ENCODE measurements at places on chromosomes 2 and 18. TPM values are rescaled to one million over a fixed set of nuclear protein-coding genes. Genes with fewer than 3 reads are reported as not detected.
A peak's percentile ranks its signal among the peaks of the same experiment; 100 is the strongest.

GRCh38 chr2:17858064-17858463 is 20.4 kb upstream of the KCNS3 start:
- no peak for DNase-seq

DNA sequence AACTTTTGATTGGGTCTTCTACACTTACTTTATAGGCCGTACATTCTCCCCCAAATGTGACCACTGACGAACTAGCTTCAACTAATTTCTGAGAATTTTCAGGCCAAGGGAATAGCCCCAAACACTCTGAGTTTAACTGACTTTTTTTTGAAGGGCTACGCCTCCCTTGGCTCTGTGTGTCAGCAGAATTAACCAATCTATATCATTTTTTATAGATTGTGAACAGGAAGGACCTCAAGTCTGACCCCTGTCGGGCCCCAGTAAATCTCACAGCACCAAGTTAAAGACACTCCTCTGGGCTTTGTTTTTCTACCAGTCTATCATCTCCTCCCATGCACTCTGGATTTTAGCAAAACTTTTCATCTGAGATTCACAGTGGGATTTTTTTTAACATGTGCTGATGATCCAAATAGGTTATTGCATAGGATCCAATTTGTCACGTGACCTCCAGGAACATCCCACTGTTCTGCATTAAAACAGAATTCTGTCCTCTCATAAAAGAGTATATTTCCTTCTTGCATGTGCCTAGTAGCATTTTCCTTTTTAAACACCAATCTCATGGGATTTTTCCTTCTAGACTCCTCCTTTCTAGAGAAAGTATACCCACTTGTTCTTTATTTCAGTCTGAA is 307.1 kb downstream of the OSR1 start:
- DNase-seq = no peak

GRCh38 chr2:231682603-231683291 is 25.6 kb upstream of the PTMA start:
- DNase-seq = no peak

DNA sequence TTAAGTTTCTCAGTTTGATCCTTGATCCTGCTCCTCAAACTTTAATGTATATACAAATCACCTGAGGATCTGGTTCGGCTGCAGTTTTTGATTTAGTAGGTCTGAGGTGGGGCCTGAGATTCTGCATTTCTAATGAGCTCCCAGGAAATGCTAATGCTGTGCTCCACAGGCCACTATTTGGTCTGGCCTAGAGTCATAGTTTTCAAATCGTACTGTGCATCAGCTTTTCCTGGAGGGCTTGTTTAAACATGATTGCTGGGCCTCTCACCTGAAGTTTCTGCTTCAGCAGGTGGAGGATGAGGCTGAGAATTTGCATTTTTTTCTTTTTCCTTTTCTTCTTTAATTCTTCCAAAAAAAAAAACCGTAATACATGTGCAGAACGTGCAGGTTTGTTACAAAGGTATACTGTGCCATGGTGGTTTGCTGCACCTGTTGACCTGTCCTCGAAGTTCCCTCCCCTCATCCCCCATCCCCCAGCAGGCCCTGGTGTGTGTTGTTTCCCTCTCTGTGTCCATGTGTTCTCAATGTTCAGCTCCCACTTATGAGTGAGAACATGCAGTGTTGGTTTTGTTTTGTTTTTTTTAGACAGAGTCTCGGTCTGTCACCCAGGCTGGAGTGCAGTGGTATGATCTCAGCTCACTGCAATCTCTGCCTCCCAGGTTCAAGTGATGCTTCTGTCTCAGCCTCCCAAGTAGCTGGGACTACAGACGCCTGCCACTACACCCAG is 42.2 kb upstream of the CD28 start:
- DNase-seq = no peak

- DNase-seq = no peak
Observed at GRCh38 chr2:21052044-21052443, 8.2 kb upstream of the APOB start.

DNA sequence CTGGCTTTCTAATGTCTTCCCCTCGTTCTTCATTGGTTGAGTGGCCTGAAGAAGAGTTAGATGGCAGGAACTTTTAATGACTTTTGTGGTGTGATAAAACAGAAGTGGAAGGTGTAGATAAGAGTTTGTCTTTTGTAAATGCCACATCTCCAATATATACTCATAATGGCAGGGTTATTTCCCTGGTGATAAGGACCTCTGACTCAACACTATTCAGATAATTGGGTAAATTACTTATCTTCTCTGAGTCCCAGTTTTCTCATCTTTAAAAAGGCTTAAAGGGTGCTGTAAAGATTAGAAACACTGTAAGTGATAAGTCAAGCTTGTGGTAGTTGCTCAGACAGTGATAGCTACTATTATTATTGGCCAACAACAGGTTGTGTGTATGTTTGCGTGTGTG is 9.5 kb downstream of the KLHL14 start:
- no peak for DNase-seq

DNA sequence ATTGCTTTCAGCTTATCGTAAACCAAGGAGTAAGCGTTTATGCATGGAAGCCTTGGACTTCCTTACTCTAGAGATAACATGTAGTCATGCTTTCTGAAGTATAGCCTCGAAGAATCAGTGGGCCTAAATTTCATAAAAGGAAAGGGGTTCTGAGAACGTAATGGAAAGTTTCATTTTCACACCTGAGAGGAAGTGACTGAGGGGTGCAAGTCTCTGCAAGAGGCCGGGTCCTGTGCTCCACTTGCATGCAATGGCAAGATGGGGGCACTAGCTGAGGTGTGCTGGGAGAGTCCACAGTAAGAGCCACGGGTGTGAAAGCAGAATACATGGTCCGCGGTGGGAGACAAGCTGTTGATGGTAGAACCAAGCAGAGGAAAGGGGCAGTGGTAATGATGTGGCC is 36.5 kb upstream of the C1D start:
- DNase-seq = no peak

DNA sequence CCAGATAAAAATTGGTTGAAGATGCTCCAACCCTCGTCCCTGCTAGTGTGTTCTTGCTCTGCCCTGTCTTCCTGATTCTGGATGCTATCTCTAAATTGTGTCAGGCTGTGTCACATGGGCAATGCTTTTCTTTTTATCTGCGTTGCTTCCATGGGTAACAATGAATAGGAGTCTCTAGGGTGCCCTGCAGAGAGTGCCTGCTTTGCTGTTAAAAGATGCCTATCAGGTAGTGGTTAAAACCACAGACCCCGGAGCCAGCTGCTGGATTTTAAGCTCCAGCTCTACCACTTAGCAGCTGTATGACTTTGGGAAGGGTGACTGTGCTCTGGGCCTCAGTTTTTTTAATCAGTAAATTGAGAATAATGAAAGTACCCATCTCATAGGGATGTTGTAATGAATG is 340.3 kb downstream of the PLCL1 start:
- no peak for DNase-seq

GRCh38 chr2:80330527-80331450 is 26.2 kb upstream of the LRRTM1 start:
- DNase-seq = no peak

DNA sequence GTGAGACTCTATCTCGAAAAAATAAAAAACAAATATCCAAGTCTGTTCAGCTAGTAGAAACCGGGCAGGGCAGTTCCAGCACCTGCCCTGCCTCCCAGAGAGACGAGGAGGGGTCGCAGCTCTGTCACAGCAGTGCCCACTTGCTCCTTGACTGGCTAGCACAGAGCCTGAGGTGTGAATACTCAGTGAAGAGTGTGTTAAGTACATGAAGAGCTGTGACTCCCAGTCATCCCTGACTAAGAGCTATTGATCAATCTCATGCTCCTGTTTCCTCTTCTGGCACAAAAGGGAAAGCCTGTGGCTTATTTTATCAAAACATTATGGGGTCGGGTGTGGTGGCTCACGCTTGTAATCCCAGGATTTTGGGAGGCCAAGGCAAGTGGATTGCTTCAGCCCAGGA is 83.0 kb upstream of the FZD7 start:
- no peak for DNase-seq

- peak; percentile 44 for DNase-seq
Observed at GRCh38 chr2:54894467-54894866, 155.8 kb downstream of the RTN4 start.

DNA sequence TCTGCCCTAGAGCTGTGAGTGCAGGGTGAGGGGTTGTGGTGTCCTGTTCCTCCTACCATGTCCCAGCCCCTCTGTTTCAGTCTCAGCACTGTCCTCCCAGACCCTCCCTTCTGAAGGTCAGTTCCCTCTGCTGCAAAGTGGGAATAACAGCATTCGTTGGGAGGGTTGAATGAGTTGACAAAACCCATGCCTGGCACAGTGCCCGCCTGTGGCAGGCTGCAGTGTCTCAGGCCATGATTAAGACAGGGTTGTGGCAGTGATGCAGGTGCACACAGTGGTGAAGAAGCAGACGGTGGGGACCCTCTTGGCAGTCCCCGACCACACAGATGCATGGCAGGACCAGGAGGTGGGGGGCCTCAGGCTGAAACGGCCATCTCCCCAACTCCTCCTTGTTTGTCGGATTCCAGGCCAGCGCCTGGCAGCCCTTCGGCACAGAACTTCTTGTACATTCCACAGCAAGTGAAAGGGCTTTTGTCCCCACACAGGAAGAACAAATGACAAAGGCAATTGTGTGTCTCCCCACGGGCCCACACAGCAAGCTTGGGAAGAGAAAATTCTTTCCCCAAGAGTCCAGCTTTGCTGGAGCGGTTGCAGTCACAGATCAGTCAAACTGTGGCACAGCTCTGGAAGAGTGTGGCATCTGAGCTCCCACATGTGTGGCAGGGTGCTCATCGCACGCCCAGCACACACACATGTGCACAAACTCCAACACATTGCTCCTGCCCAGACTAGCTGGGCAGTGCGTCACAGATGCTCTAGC is 92.0 kb upstream of the MSH2 start:
- peak; percentile 60 for DNase-seq

DNA sequence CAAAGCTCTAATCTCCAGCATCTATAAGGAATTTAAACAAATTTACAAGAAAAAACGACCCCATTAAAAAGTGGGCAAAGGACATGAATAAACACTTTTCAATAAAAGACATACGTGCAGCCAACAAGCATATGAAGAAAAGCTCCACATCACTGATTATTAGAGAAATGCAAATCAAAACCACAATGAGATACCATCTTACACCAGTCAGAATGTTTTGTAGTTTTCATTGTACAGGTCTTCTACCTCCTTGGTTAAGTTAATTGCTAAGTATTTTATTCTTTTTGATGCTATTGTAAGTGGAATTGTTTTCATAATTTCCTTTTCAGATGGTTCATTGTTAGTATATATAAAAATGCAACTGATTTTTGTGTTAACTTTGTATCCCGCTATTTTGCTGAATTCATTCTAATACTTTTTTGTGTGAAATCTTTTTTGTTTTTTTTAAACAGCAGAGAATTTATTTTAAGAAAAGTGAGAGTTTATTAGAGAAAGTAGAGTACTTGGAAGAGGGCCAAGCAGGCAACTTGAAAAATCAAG is 40.7 kb downstream of the SLC39A10 start:
- DNase-seq = no peak

DNA sequence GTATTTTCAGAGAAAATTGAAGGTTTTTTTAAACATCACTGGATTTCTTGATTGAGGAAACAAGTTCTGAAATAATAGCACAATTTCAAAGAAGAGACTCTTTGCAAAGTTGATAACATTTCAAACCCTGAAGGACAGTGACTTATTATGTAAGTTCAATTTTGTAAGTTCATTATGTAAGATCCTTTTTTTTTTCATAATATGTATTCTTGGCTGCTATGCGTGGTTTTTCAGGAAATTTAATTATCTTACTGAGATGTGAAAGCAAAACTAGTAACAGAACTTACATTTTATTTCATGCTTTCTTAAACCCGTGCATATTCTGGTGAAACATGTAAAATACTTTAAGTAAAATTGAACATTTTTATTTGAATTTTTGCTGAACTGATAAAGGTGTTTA is 65.4 kb downstream of the RIF1 start:
- DNase-seq = no peak

GRCh38 chr2:51722311-51722710 is 690.4 kb upstream of the NRXN1 start:
- DNase-seq = no peak

DNA sequence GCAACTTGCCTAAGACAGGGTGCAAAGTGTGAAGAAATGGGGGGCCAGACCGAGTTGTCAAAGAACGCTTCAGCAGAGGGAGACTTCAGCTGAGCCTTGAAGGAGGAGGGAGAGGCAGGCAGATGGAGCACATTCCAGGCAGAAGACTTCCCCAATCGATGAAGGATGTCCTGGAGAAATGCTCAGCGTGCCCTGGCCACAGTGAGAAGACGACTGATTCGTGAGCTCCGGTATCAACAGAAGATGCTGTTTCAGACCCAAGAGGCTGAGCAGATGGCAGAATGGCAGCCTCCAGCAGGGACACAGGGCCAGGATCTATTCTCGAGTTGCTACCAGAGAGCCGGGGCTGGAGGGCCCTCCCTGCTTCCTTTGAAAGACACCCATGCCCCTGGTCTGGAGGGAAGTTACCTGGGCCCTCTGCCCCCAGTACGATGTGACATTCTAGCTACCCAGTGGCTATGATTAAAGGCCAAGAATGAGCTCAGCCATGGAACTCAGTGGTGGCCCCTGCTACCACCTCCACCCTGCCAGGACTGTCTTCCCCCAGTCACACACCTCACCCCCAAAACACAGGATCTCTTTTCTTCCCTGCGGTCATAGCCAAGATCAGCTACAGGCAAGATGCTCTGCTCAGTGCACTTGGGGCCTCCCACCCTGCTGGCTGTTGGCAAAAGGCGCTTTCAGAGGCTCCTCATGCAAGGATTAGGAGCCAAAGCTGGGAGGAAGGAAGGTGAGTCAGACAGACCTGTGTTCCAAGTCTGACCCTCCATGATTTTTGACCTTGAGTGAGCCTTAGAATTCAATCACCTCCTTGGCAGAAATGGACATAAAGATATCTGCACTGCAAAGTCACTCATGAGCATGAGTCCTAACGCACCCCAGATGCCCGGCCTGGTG is 84.3 kb downstream of the TFCP2L1 start:
- DNase-seq = no peak

- no peak for DNase-seq
Observed at GRCh38 chr2:239567786-239568185, 167.0 kb upstream of the HDAC4 start.

DNA sequence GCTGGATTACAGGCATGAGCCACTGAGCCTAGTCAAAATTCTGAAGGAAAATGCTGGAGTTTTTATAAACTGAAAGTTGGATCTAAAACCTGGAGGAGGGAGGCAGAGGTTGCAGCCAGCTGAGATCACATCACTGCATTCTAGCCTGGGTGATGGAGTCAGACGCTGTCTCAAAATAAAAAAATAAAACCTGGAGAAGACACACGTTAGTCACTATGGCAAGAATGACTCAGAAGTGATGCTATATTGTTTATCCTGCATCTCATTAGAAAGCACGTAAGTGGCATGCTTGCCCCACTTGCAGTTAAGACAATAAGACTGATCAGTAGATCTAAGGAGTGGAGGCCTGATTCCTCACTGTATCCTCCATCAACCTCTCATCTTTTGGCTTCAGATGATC is 106.6 kb upstream of the STON1 start:
- no peak for DNase-seq

GRCh38 chr18:23824240-23824639 is 135.0 kb downstream of the LAMA3 start:
- DNase-seq = peak; percentile 14

GRCh38 chr2:151947813-151948165 is 119.6 kb upstream of the ARL5A start:
- DNase-seq = peak; percentile 54

Gene GPC1
- total RNA-seq = 1,139 TPM

Gene TMEM247
- not detected for total RNA-seq

Gene RNF125
- total RNA-seq = 2.9 TPM

Gene MOGAT1
- total RNA-seq = not detected

Gene SP3
- total RNA-seq = 53.2 TPM

Gene MPP4
- 3.9 TPM for total RNA-seq

Gene UGT1A4
- not detected for total RNA-seq

Gene IL36B
- total RNA-seq = not detected

Gene FANCL
- total RNA-seq = 5.0 TPM

Gene QPCT
- 0.24 TPM for total RNA-seq

Gene IL36G
- not detected for total RNA-seq

Measured in myocyte (in vitro differentiated cells).